ENCODE measurements at places on chromosomes 13 and 19.

GRCh38 chr13:107185889-107186288 lies 618.0 kb upstream of the ARGLU1 start:
- DNase-seq = no peak

DNA sequence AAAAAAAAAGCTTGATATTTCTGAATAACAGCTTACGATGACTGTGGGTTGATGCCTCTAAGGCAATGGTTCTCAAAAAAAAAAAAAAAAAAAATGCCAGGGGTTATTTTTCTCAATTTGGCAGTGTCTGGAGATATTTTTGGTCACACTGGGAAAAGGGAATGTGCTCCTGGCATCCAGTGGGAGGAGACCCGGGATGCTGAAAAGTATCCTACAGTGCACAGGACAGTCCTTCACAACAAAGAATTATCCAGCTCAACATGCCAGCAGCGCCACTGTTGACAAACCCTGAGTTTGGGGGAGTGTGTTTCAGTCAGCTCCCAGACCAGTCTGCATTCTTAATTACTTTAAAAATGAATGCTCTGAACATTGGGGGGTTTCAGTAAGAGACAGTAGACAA lies 54.5 kb downstream of the FLT3 start:
- no peak for DNase-seq

GRCh38 chr13:108281901-108282300 lies 12.4 kb downstream of the TNFSF13B start:
- no peak for DNase-seq

DNA sequence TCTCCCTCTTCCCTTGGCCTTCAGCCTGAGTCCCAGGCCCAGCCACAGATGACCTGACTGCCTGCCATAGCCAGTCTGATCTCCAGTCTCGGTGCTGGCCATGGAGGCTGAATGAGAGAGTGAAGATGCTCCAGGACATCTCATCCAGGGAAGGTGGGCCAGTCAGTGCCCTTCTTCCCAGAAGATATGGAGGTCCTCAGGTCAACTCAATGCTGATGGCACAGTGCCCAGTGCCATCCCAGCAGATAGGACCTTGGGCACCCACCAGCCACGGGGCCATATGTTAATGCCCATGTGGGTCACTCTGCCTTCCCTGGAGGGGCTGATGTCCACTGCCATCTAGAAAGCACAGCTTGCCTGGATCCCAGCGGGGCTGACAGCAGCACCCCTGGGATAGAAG lies 7.2 kb downstream of the VSTM2B start:
- DNase-seq = no peak

- DNase-seq = no peak
Observed at GRCh38 chr13:99959127-99959539, 12.4 kb downstream of the ZIC5 start.

DNA sequence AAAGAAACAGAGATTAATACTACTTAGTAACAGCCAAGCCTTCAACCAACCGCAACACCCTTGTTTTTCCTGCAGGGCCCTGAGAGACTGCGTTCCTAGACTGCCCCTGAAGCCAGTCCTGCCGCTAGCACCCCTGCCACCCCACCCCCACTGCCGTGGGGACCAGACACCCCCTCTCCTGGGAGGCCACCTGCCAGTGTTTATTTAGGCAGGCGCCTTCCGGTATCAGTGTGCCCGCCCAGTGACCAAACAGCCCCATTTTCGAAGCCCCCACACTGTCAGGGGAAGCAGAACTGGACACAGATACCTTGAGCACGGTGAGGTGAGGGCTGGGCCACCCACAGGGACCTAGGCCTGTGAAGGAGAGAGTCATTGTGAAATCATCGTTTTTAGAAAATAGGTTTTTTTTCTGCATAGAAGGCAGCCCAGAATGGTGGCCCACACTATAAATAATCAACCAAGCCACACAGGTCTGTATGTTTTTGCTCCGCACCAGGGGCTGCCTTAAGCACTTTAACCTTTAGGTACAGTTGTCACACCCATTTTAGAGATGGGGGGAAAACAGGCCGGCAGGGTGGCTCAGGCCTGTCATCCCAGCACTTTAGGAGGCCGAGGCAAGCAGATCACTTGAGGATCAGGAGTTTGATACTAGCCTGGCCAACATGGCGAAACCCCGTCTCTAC lies 3.5 kb upstream of the TLE5 start:
- no peak for DNase-seq

DNA sequence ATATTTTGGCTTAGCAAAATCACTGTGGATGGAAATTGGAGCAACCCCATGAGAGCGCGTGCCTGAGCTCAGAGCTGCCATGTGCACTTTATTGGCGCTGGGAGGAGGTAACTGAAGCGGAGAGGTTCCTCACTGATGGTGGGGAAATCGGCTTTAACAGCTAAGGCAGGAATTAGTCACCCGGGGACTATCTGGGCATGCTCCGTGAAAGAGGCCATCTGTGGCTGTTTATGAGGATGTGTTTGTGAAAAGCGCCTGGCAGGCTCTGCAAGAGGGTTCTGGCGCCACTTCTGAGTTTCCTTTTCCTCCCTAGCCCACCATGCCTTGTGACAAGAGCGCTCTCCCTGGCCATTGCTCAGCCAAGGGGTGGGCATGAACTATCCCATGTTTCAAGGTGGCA lies 815.6 kb downstream of the UQCRFS1 start:
- DNase-seq = no peak

- no peak for DNase-seq
Observed at GRCh38 chr19:55091955-55092354, 16.3 kb downstream of the EPS8L1 start.

DNA sequence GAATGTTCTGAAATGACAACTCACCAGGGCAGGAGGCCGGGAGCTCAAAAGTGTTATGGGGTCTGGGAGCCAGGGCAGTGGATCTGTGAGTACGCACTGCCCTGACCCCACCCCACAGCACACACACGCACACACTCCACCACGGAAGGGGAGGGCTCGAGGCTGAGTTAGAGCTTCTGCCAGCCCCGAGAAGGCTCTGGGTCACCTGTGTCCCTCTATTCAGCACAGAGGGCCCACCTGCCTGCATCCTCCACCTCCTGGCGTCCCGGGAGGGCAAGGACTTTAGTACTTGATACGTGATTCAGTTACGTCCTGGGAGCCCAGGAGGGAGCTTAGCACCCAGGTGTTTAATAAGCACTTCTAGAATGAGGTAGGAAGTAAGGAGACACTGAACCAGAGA lies 190.0 kb upstream of the GPR12 start:
- DNase-seq = no peak

- DNase-seq = no peak
Observed at GRCh38 chr13:56352361-56352760, 788.4 kb upstream of the PRR20A start.

DNA sequence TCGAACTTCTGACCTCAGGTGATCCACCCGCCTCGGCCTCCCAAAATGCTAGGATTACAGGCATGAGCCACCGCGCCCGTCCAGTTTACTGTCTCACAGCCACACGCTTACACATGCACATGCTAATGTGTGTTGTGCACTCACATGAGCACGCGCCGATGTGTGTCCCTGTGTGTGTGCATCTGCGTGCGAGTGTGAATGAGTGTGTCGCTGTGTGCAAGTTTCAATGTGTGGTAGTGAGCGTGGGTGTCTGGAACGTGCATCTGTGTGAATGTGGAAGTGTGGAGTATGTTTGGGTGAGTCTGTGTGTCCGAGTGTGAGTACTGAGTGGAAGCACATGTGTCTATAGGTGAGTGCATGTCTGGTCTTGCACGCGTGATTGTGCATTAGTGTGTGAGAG lies 4.2 kb downstream of the MAST1 start:
- DNase-seq = no peak

- DNase-seq = no peak
Observed at GRCh38 chr13:43584751-43585150, 202.0 kb downstream of the ENOX1 start.

- DNase-seq = no peak
Observed at GRCh38 chr19:16795731-16796130, 33.5 kb upstream of the SIN3B start.

- no peak for DNase-seq
Observed at GRCh38 chr13:53105890-53106289, 77.3 kb downstream of the OLFM4 start.

DNA sequence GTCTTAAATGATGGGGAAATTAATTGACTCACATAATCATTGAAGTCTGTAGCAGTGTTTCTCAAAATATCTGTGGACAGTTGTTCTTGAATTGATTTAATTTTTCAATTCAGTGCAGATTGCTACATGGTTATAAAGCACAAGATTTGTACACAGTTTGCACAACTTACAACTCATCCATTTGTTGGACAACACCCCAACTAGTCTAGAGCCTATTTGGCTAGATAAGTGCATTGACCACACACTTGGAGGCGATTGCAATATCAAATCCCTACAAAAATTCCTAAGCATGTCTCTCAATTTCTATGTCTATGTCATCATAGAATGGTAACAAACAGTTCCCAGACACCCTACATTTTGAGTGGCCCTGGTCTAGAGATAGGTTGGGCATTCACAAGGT lies 48.0 kb upstream of the IPO5 start:
- no peak for DNase-seq

- no peak for DNase-seq
Observed at GRCh38 chr13:112955271-112955937, 13.6 kb upstream of the MCF2L start.

DNA sequence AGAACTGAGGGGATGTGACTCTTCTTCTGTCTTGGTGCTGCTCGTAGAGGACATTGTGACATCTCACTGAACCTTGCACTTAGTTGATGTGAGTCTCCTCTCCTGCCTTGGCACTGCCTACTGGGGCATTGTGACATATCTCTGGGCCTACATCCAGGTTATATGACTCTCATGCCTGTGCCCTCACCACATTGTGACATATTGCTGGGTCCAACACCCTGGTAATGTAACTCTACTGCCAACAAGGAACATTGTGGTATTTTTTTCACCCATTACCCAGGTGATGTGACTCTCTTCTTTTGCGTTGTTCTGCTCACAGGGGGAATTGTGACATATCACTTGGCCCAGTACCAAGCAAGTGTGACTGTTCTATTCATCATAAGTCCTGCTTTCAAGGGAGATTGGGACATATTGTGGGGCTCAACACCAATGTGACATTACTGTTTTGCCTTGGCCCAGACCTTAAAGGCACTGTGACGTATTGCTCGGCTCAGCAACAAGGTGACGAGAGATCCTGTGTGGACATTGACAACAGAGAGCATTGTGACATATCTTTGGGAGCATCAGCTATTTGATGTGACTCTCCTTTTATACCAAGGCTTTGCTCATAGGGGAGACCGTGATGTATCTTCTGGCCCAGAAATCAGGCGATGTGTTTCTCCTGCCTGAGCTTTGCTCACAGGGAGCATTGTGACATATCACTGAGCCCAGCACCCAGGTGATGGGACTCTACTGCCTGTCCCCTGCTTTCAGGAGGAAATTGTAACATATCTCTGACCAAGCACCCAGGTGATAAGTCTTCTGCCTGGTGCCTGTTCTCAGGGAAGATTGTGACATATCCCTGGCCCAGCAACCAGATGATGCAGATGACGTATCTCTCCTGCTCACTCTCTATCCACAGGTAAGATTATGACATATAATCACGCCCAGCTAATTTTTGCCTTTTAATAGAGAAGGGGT lies 12.2 kb upstream of the ZNF429 start:
- DNase-seq = no peak

DNA sequence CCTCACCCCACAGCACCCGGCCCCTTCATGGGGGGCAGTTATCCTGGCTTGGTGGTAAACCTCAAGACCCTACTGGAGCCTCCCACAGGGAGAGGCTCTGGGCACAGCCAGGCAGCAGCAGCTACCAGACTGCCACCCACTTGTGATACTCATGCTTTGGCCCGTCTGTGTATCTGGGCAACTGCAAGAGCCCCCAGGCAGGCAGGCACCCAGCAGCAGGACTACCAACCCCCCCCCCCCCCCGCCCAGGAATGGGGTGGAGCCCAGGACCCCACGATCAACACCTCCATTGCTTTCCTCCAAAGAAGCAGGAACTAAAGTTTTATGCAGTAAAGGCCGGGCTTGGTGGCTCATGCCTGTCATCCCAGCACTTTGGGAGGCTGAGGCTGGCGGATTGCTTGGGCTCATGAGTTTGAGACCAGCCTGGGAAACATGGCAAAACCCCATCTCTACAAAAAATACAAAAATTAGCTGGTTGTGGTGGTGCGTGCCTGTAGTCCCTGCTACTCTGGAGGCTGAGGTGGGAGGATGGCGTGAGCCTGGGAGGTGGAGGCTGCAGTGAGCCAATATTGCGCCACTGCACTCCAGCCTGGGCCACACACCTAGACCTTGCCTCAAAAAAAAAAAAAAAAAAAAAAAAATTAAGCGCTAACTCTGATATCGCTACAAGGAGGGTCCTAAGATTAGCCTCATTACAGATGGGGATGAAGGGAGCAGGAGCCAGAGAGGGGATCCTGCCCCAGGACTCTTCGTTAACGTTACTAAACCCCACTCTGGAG lies 1.1 kb upstream of the LYL1 start:
- DNase-seq = no peak

DNA sequence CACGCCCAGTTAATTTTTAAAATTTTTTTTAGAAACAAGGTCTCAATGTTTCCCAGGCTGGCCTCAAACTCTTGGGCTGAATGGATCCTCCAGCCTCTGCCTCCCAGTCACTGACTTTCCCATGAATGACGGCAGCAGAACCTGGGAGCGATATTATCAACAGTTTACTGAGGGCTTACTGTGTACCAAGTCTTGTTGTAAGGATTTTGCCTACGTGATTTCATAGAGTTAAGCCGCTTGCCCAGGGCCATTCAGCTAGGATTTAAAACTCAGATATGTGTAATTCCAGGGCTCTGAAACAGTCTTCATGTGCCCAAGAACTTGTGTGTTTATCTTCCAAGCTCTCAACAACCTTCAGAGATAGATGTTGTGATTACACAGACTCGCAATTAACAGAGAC lies 6.0 kb upstream of the KXD1 start:
- no peak for DNase-seq

- no peak for DNase-seq
Observed at GRCh38 chr19:46885411-46885810, 24.6 kb downstream of the ARHGAP35 start.

DNA sequence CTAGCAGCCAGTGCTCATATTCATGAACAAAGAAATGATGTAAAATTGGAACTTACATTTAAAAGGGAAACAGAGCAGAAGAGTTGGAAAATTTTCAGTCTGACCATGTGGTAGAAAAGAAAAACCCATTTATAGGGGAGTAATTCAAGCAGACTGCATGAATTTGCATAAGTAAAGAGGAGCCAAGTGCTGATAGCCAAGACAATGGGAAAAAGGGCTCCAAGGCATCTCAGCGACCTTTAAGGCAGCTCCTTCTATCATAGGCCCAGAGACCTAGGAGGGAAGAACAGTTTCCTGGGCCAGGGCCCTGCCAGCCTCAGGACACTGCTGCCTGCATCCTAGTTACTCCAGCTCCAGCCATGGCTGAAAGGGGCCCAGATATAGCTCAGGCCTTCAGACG lies 7.5 kb downstream of the DNAJC3 start:
- no peak for DNase-seq

GRCh38 chr19:30437869-30438268 lies 65.7 kb downstream of the ZNF536 start:
- no peak for DNase-seq

DNA sequence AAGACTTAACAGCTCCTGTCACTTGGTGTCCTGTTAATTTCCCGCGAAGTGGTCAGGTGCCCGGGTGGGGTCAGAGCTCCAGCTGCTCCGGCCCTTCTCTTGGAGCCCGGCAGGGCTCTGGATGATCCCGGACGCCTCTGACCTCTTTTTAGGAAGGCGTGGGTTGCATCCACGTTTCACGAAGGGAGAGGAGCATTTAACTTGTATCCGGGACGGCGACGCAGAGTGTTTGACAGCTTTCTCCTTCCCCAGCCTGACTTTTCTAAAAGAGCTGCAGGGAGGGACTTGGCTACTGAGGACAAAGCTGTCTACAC lies 656 bp downstream of the ZNF155 start:
- no peak for DNase-seq

- no peak for DNase-seq
Observed at GRCh38 chr13:91302111-91302510, 45.4 kb upstream of the MIR17HG start.

GRCh38 chr13:112486386-112487126 lies 101.4 kb downstream of the TUBGCP3 start:
- no peak for DNase-seq

Measured in substantia nigra (tissue), 51 donors.